T-helper 17 cell (primary cell): ENCODE measurements at places on chromosomes 4 and X. TPM values are rescaled to one million over a fixed set of nuclear protein-coding genes. Genes with fewer than 3 reads are reported as not detected.

The SRD5A3 gene
- total RNA-seq = 1.8 TPM

The TKTL2 gene
- total RNA-seq = not detected

The ADGRA3 gene
- total RNA-seq = 0.35 TPM

The GPAT3 gene
- total RNA-seq = 5.0 TPM

The HMX1 gene
- total RNA-seq = not detected

DNA sequence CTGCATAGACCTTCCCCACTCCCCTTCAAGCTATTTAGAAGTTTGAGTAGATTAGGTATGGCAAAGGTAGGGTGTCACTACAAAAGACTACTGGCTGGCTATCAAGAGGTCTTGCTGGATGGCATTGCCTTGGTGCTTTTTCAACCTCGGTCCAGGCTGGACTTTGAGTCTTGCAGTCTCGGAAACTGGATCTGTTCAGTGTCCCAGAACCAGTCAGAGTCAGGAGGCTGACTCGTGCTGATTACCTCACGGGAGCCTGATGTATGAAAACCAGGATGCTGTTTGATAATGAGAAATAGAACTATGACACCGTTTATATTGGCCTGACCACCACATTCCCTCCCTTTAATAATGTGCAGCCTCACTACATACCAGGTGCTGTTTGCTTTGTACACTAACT is 2.7 kb upstream of the PHKA1 start:
- no peak overlapping the region for H3K27ac ChIP-seq
- H3K4me1 ChIP-seq = peaks cover 4% of the 10 kb centered on the region
- no peaks in the 10 kb centered on the region for H3K36me3 ChIP-seq
- no peak for DNase-seq
- H3K27me3 ChIP-seq = peaks cover 9% of the 10 kb centered on the region

DNA sequence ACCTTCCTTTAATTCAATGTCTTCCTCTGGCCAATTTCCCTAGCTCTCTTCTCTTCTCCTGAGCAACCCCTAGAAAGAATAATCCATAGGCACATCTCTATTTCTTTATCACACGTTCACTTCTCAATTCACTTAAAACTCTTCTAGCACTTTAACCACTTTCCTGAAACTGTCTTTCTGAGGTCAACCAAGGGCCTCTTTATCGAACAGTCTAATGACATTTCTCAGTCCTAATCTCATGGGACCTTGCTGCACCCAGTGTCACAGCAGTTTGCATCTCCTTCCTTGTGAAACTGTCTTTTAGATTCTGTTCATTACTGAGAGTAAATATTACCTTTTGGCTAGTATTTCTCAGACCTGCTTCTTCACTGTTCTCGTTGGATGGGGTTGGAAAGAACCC is 285.3 kb upstream of the RASGEF1B start:
- no peaks in the 10 kb centered on the region for H3K36me3 ChIP-seq
- no peak for DNase-seq
- H3K27ac ChIP-seq = no peak overlapping the region
- H3K4me3 ChIP-seq = no peak overlapping the region
- no peaks in the 10 kb centered on the region for H3K27me3 ChIP-seq
- H3K4me1 ChIP-seq = peaks cover 3% of the 10 kb centered on the region

- peaks cover 5% of the 10 kb centered on the region for H3K4me1 ChIP-seq
- H3K27ac ChIP-seq = no peak overlapping the region
- DNase-seq = no peak
- no peak overlapping the region for H3K4me3 ChIP-seq
- H3K27me3 ChIP-seq = no peaks in the 10 kb centered on the region
- H3K36me3 ChIP-seq = no peaks in the 10 kb centered on the region
Measured at GRCh38 chrX:153030801-153031200, 25.5 kb upstream of the PNMA3 start.

DNA sequence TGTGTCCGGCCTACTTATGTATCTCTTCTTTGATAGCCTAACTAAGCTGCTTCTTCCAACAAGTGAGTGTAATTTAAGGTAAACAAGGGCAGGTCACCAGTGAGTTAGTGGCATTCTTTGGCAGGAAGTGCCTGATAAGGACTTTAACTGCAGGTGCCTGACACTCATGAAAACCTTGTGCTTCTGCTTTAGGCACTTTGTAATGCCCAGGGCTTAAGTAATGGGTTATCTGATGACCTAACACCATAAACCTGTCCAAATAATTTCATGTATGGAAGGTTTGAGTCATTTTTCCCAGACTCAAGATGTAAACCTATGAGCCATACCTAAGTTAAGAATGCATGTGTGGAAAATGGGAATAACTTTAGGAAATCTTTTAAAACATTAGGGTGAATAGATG is 43.0 kb downstream of the BCOR start:
- H3K36me3 ChIP-seq = peaks cover 5% of the 10 kb centered on the region
- no peak for DNase-seq
- H3K4me1 ChIP-seq = no peaks in the 10 kb centered on the region
- H3K27ac ChIP-seq = no peak overlapping the region
- H3K4me3 ChIP-seq = no peak overlapping the region
- no peaks in the 10 kb centered on the region for H3K27me3 ChIP-seq

DNA sequence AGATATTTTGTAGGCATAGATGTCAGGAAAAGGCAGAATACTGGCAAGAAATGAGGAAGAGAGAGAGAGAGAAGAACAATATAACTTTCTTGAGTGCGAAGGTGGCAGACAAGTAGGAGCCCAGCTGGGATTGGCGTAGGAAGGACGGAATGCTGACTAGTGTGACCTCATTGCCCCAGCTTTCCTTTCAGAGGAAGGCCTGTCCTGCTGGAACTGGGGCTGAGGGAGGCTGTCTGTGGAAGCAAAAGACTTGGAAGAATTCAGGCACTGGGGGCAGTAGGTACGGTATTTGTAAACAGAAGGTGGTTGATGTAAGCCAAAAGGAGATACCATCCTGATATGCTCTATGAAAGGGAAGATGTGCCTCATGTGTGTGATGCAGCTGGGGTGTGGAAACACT is 818.4 kb downstream of the ADGRL3 start:
- no peaks in the 10 kb centered on the region for H3K27me3 ChIP-seq
- H3K27ac ChIP-seq = no peak overlapping the region
- H3K4me1 ChIP-seq = no peaks in the 10 kb centered on the region
- no peak for DNase-seq

- H3K36me3 ChIP-seq = peaks cover under 1% of the 10 kb centered on the region
- H3K4me1 ChIP-seq = peaks cover 1% of the 10 kb centered on the region
- H3K27me3 ChIP-seq = peaks cover 11% of the 10 kb centered on the region
- DNase-seq = no peak
- no peak overlapping the region for H3K4me3 ChIP-seq
- H3K27ac ChIP-seq = no peak overlapping the region
Measured at GRCh38 chrX:153521034-153521433, 3.6 kb downstream of the ATP2B3 start.
